Ovary (tissue), 10 donors: ENCODE measurements at places on chromosomes 6 and 20. TPM values are rescaled to one million over a fixed set of nuclear protein-coding genes. Genes with fewer than 3 reads are reported as not detected.
A peak's percentile ranks its signal among the peaks of the same experiment; 100 is the strongest.

ZNF311 gene
- 1.7 TPM for polyA plus RNA-seq

CST5 gene
- not detected for polyA plus RNA-seq

DEFB112 gene
- polyA plus RNA-seq = not detected

NR2E1 gene
- 0.02 TPM for polyA plus RNA-seq

CRYBG1 gene
- polyA plus RNA-seq = 5.3 TPM

WFDC5 gene
- not detected for polyA plus RNA-seq

SRSF6 gene
- polyA plus RNA-seq = 99.4 TPM

ADGRB3 gene
- polyA plus RNA-seq = 2.3 TPM

GRCh38 chr6:4664117-4664626, 112.0 kb upstream of the CDYL start:
- peak; percentile 33 for DNase-seq

- DNase-seq = no peak
Measured at GRCh38 chr6:102553214-102553613, 1159.7 kb downstream of the GRIK2 start.

DNA sequence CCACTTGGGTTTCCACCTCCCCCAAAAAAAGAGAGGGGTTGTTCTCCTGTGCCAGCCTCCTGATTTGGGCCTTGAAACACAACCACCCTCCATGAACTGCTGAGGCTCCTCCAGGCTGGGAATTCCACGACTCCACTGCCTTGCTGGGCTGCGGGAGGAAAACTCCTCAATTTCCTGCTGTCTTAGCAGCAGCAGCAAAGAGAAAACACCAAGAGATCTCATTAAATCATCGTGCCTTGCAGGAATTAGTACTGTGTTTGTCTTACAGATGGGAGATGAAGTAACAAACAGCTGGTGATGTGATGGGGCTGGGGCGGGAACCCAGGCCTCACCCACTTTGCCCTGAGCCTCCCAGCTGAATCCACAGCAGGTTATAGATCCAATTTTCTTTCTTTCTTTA, 29.0 kb downstream of the BPIFB1 start:
- no peak for DNase-seq

DNA sequence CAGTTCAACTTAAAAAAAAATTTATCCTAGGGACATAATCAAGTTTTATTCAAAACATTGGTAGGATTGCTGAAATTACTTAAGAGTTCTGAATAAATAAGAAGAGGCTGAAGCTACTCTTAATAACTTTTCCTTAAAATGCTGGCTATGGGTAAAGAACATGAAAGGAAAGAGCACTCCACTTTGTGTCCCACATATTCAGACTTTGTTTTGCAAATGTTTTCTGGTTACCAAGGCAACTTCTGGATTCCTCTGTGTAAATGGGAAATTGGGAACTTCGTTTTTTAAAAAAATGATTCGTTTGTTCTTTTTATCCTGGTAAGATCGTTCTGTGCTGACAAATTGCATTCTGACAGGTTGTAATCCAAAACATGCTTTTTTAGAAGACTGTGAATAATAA, 115.0 kb downstream of the KIF6 start:
- DNase-seq = no peak

- DNase-seq = no peak
Measured at GRCh38 chr20:46963758-46964617, 69.3 kb downstream of the EYA2 start.

GRCh38 chr20:34977365-34978091, 21.9 kb downstream of the MYH7B start:
- no peak for DNase-seq

GRCh38 chr6:71651636-71652035, 234.7 kb upstream of the RIMS1 start:
- DNase-seq = no peak

DNA sequence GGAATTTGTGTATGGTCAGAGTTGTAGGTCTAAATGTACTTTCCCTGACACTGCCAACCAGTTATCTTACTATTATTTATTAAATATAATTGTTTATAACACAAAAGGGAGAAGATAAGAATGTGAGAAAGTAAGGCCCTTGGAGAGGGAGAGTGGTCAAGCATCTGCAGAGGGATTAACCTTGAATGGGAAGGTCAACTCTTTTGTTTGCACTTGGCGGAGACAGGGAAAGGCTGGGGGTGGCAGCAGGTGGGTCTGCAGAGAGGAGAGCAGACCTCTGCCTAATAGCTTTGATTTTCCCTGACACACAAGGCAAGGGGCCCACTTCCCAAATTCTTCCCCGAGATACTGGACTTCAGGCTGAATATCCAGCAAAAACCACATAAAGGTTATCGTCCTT, 4.2 kb downstream of the LRP11 start:
- DNase-seq = no peak

DNA sequence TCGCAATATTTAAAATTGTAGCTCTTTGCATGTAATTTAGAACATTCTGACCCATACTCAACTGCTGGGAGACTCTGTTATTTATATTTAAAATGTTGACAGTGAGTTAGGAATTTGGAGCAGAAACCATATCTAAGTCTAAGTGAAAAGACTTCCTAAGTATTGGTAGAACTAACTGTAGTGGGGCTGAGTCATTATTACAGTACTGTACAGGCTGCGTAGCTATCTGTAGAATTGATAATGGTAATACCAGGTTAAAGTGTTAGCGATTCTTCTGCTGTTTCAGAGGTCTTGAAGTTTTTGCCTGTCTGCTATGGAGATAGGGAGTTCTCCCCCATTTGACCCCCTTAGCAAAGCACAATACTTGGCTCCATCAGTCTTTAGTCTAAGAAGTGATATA, 3.6 kb downstream of the TOP1 start:
- no peak for DNase-seq

DNA sequence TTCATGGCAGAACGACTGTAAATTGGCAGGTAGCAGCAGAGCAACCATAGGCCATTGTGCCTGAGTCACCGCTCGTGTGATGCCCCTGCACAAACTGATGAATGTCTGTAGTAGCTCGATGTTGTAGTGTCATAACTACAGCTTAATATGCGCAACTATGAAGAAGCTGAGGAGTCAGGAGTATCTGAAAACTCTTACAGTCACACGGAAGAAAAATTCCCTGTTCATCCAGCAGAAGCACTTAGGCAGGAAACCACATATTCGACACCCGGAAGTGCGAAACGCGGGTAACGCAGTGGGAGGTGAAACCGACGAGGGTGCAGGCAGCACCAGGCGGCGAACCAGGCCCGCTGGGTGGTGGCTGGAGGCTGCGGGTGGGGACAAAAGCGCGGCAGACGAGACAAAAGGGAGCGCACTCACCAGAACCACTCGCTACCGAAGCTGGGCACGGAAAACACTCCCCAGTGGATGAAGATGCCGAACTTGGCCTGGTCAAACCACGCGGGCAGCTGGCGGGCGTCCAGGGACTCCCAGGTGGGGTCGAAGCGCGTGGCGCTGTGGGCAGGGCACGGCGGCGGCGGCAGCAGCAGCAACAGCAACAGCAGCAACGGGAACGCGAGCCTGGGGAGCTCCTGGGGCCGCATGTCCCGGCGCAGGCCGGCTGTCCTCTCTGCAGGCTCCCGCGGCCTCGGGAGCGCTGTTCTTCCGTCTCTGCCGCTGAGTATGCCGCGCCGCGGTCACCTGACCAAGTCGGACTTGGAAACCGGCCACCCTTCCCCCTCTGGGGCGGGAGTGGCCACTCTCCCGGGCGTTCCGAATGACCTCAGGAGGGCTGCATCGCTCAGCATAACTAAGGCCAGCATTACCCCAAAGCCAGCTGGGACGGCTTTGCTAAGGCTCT, at the start of gene FUCA2:
Gene FUCA2 (minus strand): TSS at position 730 of the 901 bp plus-strand sequence. CDS start 86 bp downstream, at position 644.
- DNase-seq = peak; percentile 94

GRCh38 chr6:84428300-84428907, 201.0 kb upstream of the CEP162 start:
- DNase-seq = no peak

GRCh38 chr20:62294516-62294915, 8.3 kb upstream of the ADRM1 start:
- no peak for DNase-seq

GRCh38 chr6:13280254-13280653, 48.1 kb downstream of the TBC1D7 start:
- DNase-seq = no peak

- no peak for DNase-seq
Measured at GRCh38 chr20:49539481-49540231, 28.3 kb downstream of the PTGIS start.
